ENCODE measurements at places on chromosomes 1 and 21.
A peak's percentile ranks its signal among the peaks of the same experiment; 100 is the strongest.

DNA sequence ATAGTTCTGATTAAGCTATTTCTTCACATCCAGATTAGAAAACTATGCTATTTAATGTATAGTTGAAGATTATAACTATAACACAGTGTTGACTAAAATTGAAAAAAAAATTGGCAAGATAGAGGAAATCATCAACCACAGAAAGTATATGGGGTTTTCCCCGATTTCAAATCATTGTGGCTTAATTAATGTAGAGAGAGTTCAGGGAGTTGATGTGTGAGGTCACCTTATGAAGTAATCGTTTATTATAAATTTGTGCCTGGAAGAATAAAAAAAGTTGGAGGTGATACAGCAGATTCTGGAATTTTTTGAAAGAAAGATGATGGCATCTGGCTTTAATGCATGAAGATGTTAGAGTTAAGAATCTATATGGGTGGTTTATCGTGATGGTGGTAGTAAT is 84.3 kb downstream of the PTGS2 start:
- no peak for DNase-seq

- no peak for DNase-seq
Observed at GRCh38 chr1:156540955-156541354, 31.4 kb downstream of the IQGAP3 start.

- no peak for DNase-seq
Observed at GRCh38 chr1:208934933-208935332, 648.6 kb upstream of the CAMK1G start.

- DNase-seq: peak; percentile 54
Observed at GRCh38 chr21:31397515-31397926, 53.5 kb upstream of the TIAM1 start.

DNA sequence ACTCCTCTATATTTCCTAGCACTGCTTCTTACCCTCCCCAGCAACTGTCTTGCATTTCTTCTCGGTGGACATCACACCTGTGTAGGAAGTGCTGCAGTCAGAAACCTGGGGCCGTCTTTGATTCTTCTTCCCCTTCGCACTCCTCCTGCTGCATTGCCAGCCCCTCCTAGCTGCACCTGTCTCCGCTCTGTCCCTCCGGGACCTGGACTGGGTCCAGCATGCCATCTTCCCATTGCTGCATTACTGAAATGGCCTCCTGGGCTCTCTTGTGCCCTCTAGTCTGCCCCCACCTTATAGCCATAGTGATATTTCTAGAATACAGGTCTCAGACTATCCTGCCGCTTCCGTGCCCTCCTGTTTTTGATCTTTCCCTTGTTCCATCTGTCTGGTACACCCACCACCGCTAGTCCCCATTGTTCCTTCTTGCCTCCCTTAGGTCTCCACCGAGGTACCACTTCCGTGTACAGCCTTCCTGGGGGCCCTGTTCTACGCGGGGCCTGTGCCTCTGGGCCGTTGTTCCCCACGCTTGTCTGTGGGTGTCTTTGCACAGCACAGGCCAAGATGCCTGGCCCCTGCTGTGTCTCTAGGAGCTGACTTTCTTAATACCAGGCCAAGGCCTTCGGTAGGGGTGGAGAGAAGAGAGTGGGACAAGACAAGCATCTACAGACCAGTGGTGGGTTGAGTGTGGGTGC is 107.6 kb downstream of the GALNT2 start:
- peak; percentile 28 for DNase-seq

DNA sequence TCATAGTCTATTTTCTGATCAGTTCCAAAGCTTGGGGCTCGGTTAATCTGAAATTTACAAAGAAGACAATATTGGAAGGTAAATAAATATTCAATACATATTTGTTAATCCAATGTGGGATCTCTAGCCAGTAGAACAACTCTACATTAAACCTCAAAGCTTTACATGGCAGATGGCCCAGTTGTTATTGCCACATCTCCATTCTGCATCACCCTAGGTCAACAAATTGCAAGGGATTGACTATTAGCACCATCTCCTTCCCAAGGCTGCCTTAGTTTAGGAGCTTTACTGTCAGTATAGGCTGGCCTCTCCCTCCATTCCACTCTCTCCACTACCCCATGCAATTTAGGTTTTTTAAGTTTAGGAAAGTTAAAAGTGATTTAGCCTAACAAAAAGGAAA is 69.7 kb downstream of the TTLL7 start:
- DNase-seq: no peak

DNA sequence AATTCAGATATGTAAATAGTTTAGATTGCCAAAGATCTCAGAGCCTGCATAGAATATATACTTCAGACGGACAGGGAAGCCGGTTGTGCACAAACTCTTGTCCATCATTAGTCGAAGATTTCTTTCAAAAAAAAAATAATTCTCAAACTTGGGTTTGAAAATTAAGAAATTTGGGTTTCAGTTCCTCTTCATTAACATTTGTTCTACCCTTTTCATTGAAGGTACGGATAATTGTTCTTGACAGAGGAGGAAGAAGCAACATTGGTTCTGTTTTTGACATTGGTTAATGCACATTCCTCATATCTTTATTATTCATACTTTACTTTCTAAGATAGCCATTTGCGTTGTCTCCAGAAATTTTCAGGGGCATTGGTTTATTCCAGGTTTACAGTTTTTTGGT is 38.0 kb upstream of the PRMT6 start:
- DNase-seq: no peak

DNA sequence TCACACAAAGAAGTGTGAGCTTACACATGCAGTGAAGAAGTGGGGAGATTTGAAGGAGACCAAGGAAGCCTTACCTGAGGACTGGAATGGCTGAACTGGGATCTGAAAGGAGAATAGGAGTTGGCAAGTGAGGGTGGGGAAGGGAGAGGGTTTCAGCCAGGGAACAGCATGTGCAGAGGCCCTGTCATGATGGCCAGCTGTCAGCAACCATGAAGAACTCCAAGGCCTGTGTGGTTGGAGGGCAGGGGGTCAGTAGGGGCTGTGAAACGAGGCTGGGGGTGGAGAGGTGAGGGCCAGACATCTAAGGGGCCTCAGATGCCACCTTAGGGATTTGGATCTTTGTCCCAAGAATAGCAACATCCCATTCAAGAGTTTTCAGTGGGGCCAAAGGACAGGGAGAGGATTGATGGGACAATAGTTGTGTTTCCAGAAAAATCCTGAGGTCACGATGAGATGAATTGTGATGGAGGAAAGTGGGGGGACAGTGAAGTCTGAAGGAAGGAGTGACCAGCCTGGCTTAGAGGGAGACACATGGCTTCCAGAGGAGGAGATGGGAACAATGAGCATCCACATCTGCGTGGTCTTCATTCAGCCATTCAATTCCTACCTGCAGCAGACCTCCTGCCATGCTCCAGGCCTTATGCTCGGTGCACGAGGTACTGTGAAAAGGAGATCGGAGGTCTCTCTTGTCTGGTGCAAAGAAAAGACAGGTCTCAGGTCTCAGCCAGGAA is 187.6 kb downstream of the MATN1 start:
- no peak for DNase-seq

GRCh38 chr1:231606712-231607111 is 19.9 kb upstream of the DISC1 start:
- DNase-seq: no peak

DNA sequence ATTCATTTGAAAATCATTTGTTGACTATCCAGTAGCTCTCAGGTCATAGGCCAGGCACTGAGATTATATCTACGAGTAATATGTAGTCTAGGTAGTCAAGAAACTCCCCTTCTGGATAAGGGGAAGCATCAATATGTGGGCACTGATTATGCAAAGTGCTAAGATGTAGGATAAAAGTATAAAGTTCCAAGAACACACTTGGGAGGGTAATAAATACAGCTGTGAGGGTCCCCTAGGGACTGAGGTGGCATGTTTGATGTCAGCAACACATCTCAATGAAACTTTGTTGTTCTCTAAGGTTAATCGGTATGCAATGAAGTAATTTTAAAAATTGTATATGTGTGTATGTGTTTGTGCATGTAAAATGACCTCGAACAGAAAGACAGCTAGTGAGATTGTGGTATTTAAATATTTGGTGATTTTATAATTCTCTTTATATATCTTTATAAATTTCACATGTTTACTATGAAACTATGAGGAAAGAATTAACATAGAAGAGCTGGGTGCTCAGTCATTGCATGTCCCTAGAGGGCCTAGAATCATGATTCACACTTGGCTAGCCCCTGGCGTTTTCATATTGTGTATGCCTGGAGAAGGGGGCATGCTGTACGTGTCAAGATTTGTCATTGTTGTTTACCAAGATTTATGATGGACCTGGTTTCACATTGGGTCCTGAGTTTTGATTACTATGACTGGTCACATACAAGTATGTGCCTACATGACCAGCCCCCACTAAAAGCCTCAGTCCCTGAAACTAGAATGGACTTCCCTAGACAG is 140.1 kb upstream of the DUSP10 start:
- DNase-seq: no peak

DNA sequence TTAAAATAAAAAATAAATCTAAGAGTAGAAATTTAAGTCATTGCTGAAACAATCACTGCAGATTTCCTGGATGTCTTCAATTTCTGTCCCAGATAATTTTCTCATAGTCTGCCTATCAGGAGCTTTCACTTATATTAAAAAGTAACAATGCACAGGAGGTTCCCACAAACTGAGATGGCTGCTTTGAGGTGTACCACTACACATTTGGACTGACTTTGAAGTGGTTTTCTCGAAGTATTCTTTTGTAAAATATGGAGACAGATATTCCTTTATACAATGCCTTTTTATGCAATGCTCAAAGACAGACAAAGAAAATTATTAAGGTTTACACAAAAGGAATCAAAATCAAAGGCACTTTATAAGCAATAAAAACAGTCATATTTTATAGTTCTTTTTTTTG is 24.5 kb downstream of the TOR1AIP2 start:
- DNase-seq: no peak

- no peak for DNase-seq
Observed at GRCh38 chr1:179385510-179385909, 19.7 kb downstream of the AXDND1 start.

DNA sequence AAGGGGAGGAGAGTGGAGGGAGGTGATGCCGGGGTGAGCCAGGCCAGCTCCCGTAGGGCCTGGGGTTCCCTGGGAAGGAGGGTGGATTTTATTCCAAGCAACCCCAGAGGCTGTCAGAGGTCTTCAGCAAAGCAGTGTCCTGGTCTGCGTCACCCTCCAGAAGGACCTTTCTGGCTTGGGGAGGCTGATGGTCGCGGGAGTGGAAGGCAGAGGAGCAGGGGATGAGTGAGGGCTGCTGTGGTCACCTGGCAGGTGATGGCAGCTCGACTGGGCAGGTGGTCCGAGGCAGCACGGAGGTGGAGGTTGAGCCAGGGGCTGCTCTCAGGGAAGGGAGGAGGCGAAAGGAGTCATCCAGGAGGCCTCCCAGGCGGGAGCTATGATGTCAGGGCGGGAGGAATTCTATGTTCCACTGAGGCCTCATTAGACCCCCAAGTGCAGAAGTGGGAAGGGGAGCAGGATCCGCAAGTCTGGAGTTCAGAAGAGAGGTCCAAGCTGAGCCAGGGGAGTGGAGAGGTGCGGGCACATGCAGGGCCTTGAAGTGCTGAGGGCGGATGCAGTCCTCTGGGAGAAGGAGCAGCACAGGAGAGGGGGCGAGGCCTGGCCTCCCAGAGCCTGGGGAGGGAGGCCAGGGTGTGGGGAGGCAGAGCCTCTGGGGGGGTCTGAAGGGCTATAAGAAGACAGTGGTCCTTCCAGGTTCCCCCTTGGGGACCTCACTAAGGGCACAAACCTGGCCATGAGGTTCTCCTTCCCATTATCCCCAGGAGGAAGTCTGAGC is 33.3 kb downstream of the BMP8A start:
- DNase-seq: peak; percentile 10

DNA sequence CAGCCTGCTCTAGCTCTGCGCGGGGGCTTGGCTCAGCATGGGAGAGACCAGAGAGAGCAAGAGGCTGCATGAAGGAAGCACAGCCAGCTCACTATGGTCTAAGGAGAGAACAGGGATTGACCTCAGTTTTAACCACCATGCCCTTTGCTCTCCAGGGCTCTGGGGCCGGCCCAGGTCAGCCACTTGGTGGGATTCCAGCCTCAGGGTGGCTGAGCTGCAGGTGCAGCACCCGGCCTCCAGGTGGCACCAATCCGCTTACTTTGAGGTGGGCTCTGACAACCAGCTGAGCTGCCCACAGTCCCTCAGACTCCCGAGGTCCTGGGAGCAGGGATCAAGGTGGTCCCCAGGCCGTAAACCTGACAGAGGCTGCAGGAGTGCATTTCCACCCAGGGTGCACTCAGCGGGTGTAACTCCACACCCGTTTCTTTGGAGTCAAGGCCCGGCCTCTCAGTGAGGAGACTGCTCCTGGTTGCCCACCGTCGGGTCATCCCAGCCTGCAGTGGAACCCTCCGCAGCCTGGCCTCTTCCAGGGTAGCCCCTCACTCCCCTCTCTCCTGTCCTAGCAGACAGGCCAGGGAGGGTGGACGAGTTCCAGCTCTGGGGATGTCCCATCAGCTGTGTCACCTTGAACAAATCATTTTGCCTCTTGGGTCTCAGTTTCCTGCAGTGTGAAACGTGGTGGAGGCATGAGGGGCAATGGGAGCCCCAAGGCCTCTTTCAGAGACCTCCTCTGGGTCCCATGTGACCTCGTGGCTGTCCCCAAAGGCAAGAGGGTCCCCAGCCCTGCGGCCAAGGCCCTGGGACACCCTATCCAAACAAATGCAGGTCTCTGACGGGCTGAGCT is 607 bp upstream of the LGR6 start:
- DNase-seq: peak; percentile 44

GRCh38 chr1:28877132-28877781 is 37.1 kb upstream of the EPB41 start:
- peak; percentile 81 for DNase-seq

GRCh38 chr1:9100471-9101043 is 28.3 kb downstream of the GPR157 start:
- DNase-seq: no peak

DNA sequence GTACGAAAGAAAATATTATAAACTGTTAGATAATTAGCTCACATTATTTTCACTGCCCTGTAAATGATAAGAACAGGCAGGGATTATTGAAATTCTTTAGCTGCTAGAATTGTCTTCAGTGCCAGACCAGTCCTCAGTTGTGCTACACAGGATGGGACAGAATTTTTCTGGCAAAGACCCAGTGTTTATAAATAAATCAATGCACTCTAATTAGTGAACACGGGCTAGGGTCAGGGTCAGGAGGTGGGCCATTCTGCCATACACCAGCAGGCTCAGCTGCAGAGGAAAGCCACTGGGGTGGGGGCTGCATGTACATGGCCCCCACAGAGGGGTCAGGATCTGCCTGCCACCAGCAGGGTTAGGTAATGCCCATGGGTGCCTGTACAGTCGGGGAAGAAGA is 6.4 kb downstream of the BCAR3 start:
- no peak for DNase-seq

GRCh38 chr1:220575718-220576497 is 48.0 kb downstream of the MARK1 start:
- no peak for DNase-seq

GRCh38 chr1:240687820-240688219 is 75.9 kb upstream of the GREM2 start:
- no peak for DNase-seq

GRCh38 chr1:193766329-193766728 is 579.9 kb upstream of the B3GALT2 start:
- DNase-seq: no peak

All from dorsolateral prefrontal cortex (tissue), 122 donors.